Fibroblast of skin of left biceps (primary cell): ENCODE measurements at places on chromosomes 5 and 9.
A peak's percentile ranks its signal among the peaks of the same experiment; 100 is the strongest.

- no peak for DNase-seq
These were observed 388 bp downstream of the ANKS6 start for GRCh38 chr9:98795970-98796363.

GRCh38 chr9:18810581-18810980 lies 222.4 kb downstream of the SAXO1 start:
- DNase-seq = no peak

- DNase-seq = no peak
These were observed 7.9 kb upstream of the ADAMTS16 start for GRCh38 chr5:5132234-5132633.

DNA sequence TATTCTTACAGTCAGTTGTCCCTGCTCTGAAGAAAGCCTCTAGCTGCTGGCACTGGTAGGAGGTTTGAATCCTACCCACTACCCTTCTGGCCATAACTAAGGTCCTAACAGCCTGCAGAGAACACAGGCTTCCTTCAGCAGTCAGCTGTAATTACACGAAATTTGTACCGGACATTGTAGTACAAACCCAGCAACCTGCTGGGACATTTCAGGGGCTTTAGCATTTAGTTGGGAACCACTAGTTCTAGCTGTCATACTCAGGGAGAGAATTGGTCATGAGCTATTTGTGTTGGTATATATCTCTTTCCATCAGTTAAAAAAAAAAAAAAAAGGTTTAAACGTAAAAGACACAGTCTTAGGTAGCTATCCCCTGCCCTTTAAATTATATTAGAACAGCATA lies 1070.2 kb upstream of the DMAC1 start:
- no peak for DNase-seq

GRCh38 chr9:111821006-111821528 lies 26.3 kb upstream of the SHOC1 start:
- DNase-seq = no peak

DNA sequence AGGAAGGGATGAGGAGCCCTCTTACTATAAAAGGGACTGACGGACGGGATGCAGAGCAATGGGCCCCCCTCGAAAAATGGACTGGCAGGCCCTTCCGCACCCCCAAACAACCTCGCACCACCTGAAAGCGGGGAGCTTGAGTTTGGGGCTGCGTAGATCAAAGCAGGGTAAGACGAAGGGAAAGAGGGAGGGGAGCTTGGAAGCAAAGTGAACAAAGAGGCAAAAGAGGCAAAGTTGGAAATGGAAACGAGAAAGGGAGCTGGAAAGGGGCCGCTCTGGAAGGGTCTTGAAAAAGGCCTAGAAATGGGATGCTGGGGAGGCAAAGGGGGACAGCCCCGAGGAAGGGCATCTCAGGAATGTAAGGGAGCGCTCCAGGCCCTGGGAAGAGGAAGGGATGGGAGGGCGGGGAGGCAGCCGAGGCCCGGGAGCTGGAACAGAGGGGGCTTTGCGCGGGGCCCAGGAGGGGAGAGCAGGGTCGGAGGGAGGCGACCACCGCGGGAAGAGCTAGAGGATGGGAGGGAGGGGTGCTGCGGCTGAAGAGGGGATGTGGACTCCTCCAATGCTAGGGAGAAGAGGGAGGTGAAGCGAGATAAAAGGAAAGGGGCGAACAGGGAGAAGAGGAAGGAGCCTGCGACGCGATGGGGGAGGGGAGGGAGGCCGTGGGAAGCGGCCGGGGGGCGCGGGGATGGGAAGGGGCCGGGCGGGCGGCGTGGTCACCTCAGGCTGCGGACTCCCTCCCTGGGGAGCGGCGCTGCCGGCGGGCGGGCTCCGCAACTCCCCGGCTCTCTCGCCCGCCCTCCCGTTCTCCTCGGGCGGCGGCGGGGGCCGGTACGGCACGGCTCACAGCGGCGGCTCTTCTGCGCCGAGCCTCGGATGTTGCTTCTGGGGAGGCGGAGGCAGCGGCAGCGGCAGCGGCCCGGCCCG lies 577 bp downstream of the RNF145 start:
- no peak for DNase-seq

DNA sequence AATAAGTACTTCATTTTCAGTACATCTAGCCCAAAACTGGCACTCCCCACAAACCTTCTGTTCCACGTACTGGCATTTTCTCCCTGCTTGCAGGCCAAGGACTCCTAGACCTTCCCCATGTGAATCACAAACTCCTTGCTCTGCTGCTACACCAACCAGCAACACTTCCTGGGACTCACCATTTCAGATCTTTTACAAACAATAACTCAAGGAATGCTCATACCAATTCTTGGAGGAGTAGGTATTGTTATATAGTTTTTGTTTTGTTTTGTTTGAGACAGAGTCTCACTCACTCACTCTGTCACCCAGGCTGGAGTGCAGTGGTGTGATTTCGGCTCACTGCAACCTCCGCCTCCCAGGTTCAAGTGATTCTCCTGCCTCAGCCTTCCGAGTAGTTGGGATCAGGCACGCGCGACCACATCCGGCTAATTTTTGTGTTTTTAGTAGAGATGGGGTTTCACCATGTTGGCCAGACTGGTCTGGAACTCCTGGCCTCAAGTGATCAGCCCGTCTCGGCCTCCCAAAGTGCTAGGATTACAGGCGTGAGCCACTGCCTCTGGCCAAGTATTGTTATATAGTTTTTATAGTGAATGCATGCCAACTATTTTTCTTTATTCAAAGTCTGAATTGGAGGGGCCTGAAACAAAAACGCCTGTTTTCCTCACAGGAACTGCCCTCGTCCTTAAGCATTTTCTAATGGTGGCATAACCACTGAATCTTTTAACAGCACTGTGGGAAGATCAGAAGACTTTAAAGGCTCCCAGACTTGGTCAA lies 210.8 kb downstream of the TSSK1B start:
- no peak for DNase-seq

GRCh38 chr5:51394609-51395008 lies 11.4 kb downstream of the ISL1 start:
- no peak for DNase-seq

DNA sequence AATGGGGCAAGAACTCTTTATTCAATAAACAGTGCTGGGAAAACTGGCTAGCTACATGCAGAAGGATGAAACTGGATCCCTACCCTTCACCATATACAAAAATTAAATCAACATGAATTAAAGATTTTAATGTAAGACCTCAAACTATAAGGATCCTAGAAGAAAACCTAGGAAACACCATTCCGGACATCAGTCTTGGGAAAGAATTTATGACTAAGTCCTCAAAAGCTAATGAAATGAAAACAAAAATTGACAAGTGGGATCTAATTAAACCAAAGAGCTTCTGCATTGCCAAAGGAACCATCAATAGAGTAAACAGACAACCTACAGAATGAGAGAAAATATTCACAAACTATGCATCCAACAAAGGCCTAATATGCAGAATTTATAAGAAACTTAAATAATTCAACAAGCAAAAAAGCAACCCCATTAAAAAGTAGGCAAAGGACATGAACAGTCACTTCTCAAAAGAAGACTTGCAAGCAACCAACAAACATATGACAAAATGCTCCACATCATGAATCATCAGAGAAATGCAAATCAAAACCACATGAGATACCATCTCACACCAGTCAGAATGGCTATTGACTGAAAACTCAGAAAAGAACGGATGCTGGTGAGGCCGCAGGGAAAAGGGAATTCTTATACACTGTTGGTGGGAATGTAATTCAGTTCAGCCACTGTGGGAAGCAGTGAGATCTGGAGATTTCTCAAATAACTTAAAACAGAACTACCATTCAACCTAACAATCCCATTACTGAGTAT lies 104.3 kb upstream of the MAP3K1 start:
- DNase-seq = peak; percentile 76

- no peak for DNase-seq
These were observed 519.3 kb upstream of the PTGER4 start for GRCh38 chr5:40160435-40160834.

DNA sequence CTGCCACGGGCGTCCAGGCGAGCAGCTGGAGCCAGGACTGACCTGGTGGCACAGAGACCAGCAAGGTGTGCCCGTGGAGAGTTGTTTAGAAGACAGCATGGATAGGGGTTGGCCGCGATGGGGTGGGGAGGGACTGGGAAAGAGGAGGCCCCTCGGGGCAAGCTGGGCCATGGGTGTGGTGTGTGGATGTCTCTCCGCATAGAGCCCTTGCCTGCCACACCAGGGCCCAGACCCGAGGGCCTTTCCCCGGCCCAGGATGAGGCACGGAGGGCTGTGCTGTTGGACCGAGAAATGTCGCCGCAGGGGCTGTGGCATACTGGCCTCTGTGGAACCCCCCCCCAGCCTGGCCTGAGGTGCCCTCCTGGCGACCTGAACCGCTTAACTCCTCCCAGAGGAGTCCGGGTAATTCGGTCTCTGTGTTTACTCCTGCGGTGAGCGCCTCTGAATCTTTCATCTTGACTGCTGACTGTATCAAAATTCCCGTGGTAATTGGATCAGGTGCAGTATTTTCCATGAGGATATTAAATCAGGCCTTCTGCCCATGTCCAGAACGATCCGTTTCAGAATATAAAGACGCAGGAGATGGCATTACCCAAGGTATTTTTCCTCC lies 22.5 kb upstream of the LAMC3 start:
- no peak for DNase-seq

DNA sequence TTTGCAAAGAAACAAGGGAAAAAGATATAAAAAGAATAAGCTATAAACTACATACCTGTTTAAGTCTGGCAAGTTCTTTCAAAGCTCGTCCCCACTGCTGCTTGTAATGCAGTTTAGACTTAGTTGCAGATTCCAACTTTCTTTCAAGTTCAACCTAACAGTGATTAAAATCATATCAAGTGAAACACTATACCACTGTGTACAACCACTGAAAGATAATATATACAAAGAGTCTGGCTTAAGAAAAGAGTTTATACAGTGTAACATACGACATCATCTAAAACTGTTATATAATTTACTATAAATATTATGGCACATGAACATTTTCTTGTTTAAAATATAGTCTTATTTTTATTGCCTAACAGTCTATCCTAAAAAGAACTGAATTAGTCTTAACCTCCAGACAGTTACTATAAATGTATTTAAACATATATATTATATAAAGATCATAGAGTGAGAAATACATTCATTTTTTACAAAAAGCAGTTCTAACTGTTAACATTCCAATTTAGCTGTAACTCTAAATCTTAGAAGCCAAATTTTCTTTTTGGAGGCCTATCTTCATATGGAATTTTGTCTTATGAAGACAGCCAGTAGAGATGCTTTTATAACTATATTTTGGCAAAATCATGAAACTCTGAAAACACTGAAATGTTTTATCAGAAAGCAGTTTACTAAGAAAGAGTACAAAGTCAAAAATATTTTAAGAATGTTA lies 58.6 kb downstream of the CEP120 start:
- no peak for DNase-seq

GRCh38 chr5:111830333-111830732 lies 73.3 kb upstream of the NREP start:
- DNase-seq = peak; percentile 27

GRCh38 chr5:110377361-110377760 lies 349.1 kb downstream of the TMEM232 start:
- DNase-seq = peak; percentile 60

GRCh38 chr9:21324047-21324446 lies 11.2 kb downstream of the KLHL9 start:
- no peak for DNase-seq

- peak; percentile 70 for DNase-seq
These were observed 186.3 kb downstream of the KDM4C start for GRCh38 chr9:6944093-6944551.

DNA sequence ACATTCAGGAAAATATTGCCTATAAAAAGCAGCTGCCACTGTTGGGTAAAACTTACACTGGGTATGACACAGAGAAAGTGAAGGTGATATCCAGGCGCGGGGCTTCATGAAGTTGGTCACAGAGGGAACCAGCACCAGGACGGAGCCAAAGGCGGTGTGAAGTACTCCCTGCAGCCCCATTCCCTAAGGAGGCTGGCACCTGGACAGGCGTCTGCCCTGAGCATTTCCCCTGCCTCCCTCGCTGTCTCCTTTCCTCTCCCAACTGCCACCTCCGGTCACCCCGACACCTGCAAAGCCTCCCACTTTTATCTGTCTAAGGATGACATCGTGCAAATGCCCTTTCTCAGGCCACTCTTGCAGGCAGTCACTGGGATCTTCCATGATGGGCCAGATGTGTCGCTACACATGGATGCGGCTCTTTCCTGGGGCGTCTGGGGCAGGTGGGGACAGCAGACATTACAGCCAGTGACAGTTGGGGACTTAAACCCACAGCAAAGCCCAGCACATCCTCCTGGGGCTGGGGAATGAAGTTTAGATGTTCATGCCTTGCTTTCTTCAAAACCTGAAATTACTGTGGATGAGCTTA lies 367.7 kb upstream of the IRX4 start:
- no peak for DNase-seq

- no peak for DNase-seq
These were observed 8.2 kb upstream of the MARCHF3 start for GRCh38 chr5:127038550-127038949.

GRCh38 chr9:37732086-37732741 lies 21.4 kb upstream of the TRMT10B start:
- DNase-seq = no peak

DNA sequence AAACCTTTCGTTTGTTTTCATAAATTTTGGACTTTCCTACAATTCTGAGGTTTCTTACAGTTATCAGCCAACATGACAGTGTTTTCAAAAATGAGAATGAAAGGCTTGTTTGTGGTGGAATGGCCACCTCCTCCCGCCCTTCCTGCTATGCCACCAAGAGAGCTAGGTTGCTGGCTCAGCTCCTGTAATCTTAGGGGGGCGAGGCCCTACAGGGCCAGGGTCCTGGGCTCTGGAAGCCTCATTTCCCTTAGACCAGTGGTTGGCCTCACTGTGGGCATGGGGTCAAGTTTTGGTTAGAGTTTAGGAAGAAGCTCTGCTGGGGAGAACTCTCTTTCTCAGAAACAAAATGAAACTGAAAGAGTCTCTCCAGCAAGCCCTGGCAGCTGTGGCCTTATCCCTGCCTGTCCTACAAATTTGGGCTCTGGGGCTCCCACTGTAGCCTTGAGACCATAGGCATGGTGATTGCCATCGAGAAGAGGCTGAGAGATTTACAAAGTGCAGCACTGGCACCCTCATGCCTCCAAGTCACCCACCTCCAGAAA lies 66.2 kb downstream of the IRX1 start:
- DNase-seq = no peak

DNA sequence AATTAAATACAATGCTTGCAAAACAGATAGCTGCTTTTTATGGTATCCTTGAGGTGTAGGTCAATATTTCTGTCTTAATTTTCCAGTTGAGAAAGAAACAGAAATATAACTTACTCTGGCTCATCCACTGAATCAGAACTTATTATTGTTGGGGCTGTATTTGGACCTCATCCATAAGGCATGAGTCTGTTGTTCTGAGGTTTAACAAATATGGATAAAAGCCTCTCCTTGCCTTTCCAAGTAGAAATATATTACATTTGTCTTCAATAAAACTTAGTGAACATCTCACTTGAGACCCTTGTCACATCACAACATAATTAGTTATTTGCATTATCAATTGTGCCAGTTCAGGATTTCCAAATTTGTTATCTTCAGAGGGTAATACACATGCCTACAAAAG lies 525.8 kb downstream of the AGTPBP1 start:
- no peak for DNase-seq
